K562 (cell line): ENCODE measurements at places on chromosomes 16 and 17. TPM values are rescaled to one million over a fixed set of nuclear protein-coding genes. Genes with fewer than 3 reads are reported as not detected.

The RASD1 gene
- 0.11 and 0.16 TPM in 2 replicates for total RNA-seq

DNA sequence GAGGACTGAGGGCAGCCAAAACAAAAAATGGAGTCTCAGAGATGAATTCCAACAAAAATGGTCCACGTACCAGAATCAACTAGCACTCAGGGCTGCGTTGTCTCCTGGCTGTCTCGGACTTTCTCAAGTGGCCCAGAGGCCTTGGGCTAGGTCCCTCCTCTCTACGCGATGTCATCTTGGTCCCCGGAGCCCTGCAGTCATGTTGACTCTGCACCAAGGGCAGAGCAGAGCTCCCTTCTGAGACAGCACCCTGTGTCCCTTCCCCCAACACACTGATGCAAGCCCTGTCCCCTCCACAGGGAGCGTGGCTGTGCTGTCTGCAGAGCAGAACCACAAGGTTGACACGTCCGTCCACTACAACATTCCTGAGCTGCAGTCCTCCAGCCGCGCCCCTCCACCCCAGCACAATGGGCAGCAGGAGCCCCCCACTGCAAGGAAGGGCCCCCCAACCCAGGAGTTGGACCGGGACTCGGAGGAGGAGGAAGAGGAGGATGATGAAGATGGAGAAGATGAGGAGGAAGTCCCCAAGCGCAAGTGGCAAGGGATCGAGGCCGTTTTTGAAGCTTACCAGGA is 20.8 kb downstream of the GINS2 start:
- H3K4me3 ChIP-seq = no peak overlapping the region
- no peaks in the 10 kb centered on the region for H3K27me3 ChIP-seq
- no peak overlapping the region for H3K27ac ChIP-seq
- no peak for DNase-seq

DNA sequence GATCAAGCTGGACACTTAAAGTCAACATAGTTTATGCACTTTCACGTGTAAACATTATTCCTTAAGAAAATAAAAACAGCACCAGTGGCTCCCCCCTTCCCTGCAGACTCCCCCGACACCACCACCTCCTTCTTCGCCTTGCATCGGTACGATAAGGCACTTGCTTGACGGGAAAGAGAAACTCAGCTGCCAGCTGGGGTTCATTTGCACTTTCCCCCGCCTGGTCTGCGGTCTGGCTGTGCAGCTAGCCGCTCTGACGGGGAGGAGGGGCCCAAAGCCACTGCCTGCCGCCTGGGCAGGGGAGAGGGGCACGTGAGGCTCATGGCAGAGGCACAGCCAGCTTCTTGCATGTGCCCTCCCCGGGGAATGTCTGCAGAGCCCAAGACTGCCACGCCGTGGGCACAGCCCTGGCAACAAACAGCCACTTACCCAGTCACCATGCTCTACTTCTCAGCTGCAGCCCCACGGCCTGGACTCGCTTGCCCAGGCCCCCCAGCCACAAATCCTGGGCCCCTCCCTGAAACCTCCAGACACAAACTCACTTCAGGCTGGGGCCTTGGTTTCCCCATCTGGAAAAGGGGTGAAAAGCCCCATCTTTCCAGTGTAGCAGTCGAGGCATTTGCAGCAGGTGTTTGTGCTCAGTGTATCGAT is 16.5 kb upstream of the PRM1 start:
- no peak overlapping the region for H3K27ac ChIP-seq
- no peaks in the 10 kb centered on the region for H3K27me3 ChIP-seq
- H3K4me1 ChIP-seq = peaks cover 13% of the 10 kb centered on the region; the same call in 2 of the 3 replicates
- peak; percentile 71 for DNase-seq
- H3K4me3 ChIP-seq = no peak overlapping the region

DNA sequence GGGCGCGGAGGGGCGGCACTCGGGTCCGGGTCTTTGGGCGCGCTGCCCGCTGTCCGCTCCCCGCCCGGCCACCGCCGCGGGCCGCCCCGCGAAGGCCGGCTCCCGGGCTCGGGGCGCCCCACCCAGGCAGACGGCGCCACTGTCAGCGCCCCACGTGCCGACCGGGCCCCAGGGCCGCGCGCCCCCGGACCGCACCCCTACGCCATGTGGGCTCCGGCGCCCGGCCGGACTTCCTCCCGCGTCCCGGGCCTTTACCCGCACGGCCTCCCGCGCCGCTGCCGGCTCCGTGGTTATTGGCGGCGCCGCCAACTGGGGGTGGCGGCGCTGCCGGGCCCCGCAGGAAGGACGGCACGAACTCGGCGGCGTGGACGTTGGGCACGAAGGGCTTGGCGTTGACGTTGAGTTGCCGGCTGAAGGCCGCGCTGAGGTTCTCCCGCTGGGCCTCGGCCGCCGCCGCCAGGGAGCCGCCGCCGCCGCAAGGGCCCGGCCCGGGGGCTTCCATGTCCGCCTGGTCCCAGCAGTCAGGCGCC is 577 bp downstream of the GSPT1 start:
- H3K27ac ChIP-seq = peak overlapping the region; percentile 92
- DNase-seq = peak; percentile 58
- H3K27me3 ChIP-seq = no peaks in the 10 kb centered on the region
- H3K36me3 ChIP-seq = peaks cover 36% of the 10 kb centered on the region

- no peaks in the 10 kb centered on the region for H3K4me1 ChIP-seq
- no peaks in the 10 kb centered on the region; the same call in 1 of the 2 replicates for H3K27me3 ChIP-seq
- no peak overlapping the region for H3K4me3 ChIP-seq
- no peak overlapping the region for H3K27ac ChIP-seq
- H3K36me3 ChIP-seq = no peaks in the 10 kb centered on the region
Measured at GRCh38 chr16:77869997-77870813, 81.8 kb downstream of the VAT1L start.

DNA sequence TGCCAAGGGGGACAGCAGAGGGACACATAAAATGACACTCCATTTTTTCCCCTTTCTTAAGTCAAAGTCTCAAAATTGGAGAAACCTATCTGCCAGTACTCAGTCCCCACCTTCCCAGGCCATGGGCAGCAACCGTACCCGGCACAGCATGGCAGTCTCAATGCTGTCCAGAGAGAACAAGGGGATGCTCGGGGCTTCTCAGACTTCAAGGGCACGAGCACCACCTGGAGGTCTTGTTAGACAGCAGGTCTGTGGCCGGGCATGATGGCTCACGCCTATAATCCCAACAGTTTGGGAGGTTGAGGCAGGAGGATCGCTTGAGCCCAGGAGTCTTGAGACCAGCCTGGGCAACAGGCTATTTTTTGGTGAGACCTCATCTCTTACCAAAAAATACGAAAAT is 3.2 kb downstream of the DNAH17 start:
- H3K27ac ChIP-seq = no peak overlapping the region
- peaks cover 59% of the 10 kb centered on the region for H3K27me3 ChIP-seq
- H3K36me3 ChIP-seq = no peaks in the 10 kb centered on the region
- DNase-seq = no peak

DNA sequence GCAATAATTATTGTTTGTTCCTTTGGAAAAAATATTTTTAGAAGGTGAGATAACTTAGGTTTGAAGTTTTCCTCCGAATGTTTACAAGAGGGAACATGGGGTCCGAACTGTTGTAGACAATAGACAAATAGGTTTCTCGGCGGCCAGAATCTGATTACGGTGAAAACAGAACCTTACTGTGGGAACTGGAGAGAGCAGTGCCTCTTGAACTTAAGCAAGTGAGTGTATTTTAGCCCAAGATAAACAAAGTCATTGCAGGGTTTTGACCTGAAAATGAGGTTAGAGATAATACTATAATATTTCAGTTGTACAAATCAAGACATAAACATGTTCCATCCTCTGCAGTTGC is 134.7 kb downstream of the ABCA8 start:
- H3K27ac ChIP-seq = no peak overlapping the region
- no peaks in the 10 kb centered on the region for H3K4me1 ChIP-seq
- no peaks in the 10 kb centered on the region for H3K36me3 ChIP-seq
- H3K27me3 ChIP-seq = peaks cover 5% of the 10 kb centered on the region; the same call in 1 of the 2 replicates

GRCh38 chr17:71460943-71461342 is 659.9 kb upstream of the SOX9 start:
- H3K4me1 ChIP-seq = no peaks in the 10 kb centered on the region
- H3K36me3 ChIP-seq = no peaks in the 10 kb centered on the region
- no peak overlapping the region for H3K4me3 ChIP-seq
- DNase-seq = no peak
- H3K27ac ChIP-seq = no peak overlapping the region
- H3K27me3 ChIP-seq = no peaks in the 10 kb centered on the region

- H3K27me3 ChIP-seq = no peaks in the 10 kb centered on the region
- H3K27ac ChIP-seq = peak overlapping the region; percentile 73
- DNase-seq = no peak
Measured at GRCh38 chr17:35541434-35541833, 4.0 kb upstream of the SLFN12L start.

- DNase-seq = no peak
- no peaks in the 10 kb centered on the region for H3K27me3 ChIP-seq
- peaks cover 4% of the 10 kb centered on the region for H3K4me1 ChIP-seq
Measured at GRCh38 chr17:76304226-76305134, 3.6 kb downstream of the QRICH2 start.

GRCh38 chr17:43536236-43536992 is 9.7 kb downstream of the ETV4 start:
- peaks cover 3% of the 10 kb centered on the region for H3K4me1 ChIP-seq
- peaks cover 24% of the 10 kb centered on the region for H3K36me3 ChIP-seq
- DNase-seq = peak; percentile 35
- no peak overlapping the region for H3K4me3 ChIP-seq

GRCh38 chr17:71502443-71502842 is 618.4 kb upstream of the SOX9 start:
- no peaks in the 10 kb centered on the region for H3K36me3 ChIP-seq
- no peak overlapping the region for H3K4me3 ChIP-seq
- H3K27ac ChIP-seq = no peak overlapping the region

DNA sequence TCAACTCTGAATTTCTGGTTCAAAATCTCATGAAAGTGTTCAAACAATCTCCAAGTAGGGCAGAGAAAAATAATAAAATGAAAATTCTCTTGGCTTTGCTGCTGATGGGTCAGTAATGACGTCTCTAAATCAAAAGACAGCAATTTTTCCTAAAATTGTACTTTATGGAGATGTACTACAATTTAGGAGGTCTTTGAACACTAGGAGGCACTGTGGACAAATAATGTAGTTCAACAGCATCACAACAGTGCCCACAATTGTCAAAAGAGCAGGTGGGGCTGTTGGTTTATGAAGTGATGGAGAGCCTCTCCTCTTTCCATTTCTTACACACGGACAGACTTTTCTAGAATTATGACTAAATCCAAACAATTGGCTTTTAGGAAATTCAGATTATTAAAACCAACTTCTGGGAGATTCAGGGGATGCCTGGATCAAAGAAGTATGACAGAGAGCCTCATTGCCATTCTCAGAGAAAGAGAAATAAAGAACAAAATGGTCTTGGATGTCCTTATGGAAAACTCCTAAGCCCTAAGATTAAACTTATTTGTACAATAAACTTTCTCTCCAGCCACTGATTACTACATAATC is 23.8 kb downstream of the EZH1 start:
- no peak overlapping the region for H3K27ac ChIP-seq
- DNase-seq = peak; percentile 60
- H3K4me3 ChIP-seq = no peak overlapping the region
- no peaks in the 10 kb centered on the region for H3K4me1 ChIP-seq
- H3K36me3 ChIP-seq = peaks cover 73% of the 10 kb centered on the region

GRCh38 chr17:38563362-38564253 is 42.1 kb downstream of the SRCIN1 start:
- no peak overlapping the region for H3K4me3 ChIP-seq
- DNase-seq = no peak
- peaks cover 16% of the 10 kb centered on the region; the same call in 2 of the 3 replicates for H3K4me1 ChIP-seq
- H3K36me3 ChIP-seq = no peaks in the 10 kb centered on the region
- H3K27me3 ChIP-seq = peaks cover 19% of the 10 kb centered on the region; the same call in 2 of the 3 replicates
- H3K27ac ChIP-seq = no peak overlapping the region

DNA sequence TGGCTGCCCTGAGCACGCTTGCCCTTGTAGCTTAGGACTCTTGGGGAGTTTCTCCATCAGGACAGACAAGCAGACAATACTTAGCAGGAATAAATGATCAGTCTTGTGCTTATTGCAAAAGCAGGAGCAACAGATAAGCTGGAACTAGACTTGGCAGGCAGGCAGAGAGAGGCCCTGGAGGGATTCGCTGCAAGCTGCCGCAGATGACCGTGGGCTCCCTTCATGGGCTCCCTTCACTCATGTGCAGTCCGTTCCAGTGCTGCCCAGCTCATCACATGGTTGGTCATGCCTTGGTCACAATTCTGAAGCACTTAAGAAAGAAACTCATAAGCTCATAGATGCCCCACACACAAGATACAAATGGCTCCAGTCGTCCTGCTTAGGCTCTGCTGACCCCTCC is 2.4 kb upstream of the SLC5A10 start:
- H3K27ac ChIP-seq = no peak overlapping the region
- H3K4me1 ChIP-seq = peaks cover 12% of the 10 kb centered on the region
- DNase-seq = no peak
- no peaks in the 10 kb centered on the region for H3K36me3 ChIP-seq

DNA sequence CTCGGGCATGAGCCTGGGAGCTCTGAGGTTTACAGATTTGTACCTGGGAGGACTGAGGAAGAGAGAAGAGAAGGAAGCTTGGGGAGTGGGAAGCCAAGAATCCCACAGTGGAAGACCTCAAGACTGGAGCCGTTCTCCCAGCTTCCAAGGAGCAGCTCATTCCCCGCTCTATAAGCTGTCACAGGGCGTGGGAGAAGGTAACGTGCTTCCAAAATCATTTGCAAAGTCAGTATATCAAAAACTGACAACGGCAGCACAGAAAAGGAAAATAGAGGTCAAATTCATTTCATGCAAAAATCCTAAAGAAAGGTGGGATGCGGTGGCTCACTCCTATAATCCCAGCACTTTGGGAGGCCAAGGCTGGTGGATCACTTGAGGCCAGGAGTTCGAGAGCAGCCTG is 7.8 kb downstream of the PIK3R5 start:
- no peaks in the 10 kb centered on the region for H3K4me1 ChIP-seq
- H3K36me3 ChIP-seq = no peaks in the 10 kb centered on the region
- no peak overlapping the region for H3K4me3 ChIP-seq
- H3K27ac ChIP-seq = no peak overlapping the region
- H3K27me3 ChIP-seq = peaks cover 10% of the 10 kb centered on the region

GRCh38 chr17:45977976-45978626 is 20.9 kb upstream of the STH start:
- no peaks in the 10 kb centered on the region for H3K36me3 ChIP-seq
- H3K27me3 ChIP-seq = no peaks in the 10 kb centered on the region
- DNase-seq = peak; percentile 66
- peaks cover 44% of the 10 kb centered on the region for H3K4me1 ChIP-seq
- peak overlapping the region; percentile 82 for H3K27ac ChIP-seq
